ENCODE measurements at places on chromosomes 5 and 9.

DNA sequence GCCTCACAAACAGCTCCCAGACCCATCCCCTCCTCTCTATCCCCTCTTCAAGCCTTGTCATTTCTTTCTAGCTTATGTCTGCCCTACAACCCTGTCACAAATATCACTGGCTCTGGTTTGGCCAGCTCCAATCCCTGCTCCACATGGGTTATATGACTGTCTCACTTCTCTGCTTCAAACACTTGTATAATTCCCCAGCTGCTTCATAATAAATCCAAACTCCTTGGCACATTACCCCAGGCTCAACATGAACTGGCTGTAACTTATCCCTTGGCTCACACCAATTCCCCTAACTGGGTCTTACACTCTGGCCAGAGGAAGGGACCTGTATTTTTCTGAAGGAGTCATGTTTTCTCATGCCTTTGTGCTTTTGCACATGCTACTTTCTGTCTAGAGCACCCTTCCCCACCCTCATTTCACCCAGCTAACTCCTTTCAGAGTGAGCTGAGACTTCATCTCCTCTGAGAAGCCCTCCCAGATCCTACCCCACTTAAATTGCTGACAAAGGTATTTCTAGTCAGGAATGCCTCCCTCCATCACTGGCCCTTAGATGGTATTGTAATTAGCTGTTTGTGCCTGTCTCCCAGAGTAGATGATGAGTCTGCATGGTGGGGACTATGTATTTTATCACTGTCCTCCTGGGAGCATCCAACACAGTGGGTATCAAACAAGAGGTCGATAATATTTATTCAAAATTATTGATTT lies 5.3 kb downstream of the PRXL2C start:
- DNase-seq, result no peak

GRCh38 chr5:127621601-127622325 lies 27.1 kb upstream of the CTXN3 start:
- DNase-seq, result no peak

DNA sequence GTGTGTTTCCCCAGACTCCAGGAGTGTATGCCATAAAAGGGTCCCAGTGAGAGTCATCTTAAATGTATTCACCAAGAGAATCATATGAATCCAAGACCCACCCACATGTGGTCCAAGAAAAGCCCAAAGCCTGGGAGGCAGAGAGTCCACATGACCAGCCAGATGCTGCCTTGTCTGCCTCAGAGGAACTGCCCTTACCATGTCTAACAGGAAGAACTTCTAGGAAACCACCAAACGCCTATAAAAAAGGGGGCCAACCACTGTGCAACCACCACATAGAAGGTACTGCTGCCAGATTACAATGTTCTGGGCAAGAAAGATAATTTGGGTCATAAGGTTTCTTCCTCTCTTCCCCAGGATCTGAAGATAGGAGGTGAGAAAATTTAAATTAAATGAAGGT lies 129.8 kb upstream of the SLC24A2 start:
- no peak for DNase-seq

DNA sequence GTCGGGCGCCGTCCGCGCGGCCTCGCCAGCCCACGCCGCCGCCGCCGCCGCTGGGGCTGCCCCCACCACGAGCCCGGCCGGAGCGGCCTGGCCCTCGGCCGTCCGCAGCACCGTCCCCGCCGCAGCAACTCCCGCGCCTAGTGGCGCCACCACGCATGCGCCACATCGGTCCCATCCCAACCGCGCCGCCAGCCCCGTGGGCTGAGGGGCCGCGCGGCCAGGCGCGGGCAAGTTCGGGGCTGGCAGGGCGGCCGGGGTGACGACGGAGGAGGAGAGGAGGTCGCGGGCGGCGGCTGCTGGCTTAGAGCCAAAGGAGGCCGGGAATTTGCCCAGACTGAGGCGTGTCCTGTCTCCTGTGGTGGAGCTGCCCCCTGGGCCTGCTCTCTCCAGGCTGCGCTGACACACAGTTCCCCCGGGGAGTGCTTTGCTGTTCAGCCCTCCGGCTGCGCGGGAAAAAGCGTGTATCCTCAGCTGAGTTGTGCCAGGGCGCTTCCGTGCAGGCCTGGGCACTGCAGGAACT lies at the start of gene TUSC1:
TUSC1 (minus strand) TSS at position 298 of the 520 bp plus-strand sequence; CDS start at position 166, 132 bp downstream.
- peak; percentile 89 for DNase-seq

DNA sequence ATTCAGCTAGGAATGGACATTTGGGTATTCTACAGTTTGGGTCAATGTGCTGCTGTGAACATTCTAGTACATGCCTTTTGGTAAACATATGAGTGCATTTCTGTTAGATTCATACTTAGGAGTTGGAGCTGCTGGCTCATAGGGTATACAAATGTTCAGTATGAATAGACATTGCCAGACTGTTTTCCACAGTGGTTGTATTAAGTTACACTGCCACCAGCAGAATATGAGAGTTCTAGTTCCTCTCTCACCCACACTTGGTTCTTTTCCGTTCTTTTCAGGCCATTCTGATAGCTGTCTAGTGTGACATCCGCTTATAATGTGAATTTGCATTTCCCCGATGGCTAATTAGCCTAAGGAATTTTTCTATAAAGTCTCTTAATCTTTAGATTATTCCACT lies 25.0 kb downstream of the STOM start:
- no peak for DNase-seq

- peak; percentile 34 for DNase-seq
These were observed 10.3 kb upstream of the CARD19 start for GRCh38 chr9:93085676-93086075.

GRCh38 chr5:158977642-158978041 lies 122.1 kb downstream of the EBF1 start:
- no peak for DNase-seq

- no peak for DNase-seq
These were observed 103.3 kb upstream of the FSTL4 start for GRCh38 chr5:133715616-133716015.

GRCh38 chr5:109281136-109281690 lies 128.6 kb downstream of the PJA2 start:
- DNase-seq, result no peak

DNA sequence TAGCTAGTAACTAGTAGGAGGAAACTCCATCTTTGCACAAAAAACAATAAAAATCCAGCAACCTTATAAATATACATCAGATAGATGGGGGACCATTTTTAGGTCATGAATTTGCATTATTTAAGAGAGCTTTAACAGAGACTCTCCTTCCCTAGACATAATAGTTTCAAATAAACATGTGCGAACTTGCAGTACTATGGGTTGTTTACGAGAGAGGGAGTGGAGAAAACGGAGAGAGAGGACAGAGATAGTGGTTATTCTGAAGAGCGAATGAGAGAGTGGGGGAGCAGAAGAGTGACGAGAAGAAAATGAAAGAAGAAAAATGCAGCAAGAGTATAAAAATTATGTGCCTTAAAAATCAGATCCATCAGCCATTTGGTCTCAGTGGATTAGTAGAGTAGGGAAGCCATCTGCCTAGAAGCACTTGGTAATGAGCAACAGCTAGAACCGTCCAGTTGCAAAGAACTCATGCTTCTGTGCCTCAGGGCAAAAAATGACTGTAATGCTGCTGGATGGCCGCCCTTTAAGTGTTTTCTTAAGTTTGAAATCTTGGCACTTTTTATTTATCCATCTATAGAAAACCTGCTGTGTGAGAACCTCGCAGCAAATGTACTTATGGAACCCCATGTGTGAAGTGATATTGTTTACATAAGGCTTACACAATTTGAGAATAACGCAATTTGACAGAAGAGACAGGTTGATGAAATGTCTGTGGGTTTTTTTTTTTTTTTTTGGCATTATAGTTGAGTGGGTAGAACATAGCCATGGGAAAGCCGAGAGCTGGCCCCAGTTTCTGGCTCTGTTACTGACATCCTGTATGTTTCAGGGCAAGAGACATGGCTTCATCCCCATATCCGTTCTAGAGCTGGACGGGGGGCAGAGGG lies 95.6 kb upstream of the ZNF608 start:
- DNase-seq, result no peak

GRCh38 chr9:113620377-113621161 lies 157.0 kb downstream of the RGS3 start:
- DNase-seq, result peak; percentile 89

- peak; percentile 57 for DNase-seq
These were observed 61.2 kb downstream of the COL15A1 start for GRCh38 chr9:99004717-99005460.

- no peak for DNase-seq
These were observed 114.8 kb downstream of the SEMA5A start for GRCh38 chr5:9431151-9431495.

- no peak for DNase-seq
These were observed 8.7 kb upstream of the ELL2 start for GRCh38 chr5:95970359-95970704.

- peak; percentile 60 for DNase-seq
These were observed at the start of gene GLDC for GRCh38 chr9:6645355-6646292. Gene GLDC (minus strand): TSS chr9:6645729. CDS start chr9:6645499, 230 bp downstream.

- DNase-seq, result no peak
These were observed 17.7 kb downstream of the STK10 start for GRCh38 chr5:172170251-172170701.

DNA sequence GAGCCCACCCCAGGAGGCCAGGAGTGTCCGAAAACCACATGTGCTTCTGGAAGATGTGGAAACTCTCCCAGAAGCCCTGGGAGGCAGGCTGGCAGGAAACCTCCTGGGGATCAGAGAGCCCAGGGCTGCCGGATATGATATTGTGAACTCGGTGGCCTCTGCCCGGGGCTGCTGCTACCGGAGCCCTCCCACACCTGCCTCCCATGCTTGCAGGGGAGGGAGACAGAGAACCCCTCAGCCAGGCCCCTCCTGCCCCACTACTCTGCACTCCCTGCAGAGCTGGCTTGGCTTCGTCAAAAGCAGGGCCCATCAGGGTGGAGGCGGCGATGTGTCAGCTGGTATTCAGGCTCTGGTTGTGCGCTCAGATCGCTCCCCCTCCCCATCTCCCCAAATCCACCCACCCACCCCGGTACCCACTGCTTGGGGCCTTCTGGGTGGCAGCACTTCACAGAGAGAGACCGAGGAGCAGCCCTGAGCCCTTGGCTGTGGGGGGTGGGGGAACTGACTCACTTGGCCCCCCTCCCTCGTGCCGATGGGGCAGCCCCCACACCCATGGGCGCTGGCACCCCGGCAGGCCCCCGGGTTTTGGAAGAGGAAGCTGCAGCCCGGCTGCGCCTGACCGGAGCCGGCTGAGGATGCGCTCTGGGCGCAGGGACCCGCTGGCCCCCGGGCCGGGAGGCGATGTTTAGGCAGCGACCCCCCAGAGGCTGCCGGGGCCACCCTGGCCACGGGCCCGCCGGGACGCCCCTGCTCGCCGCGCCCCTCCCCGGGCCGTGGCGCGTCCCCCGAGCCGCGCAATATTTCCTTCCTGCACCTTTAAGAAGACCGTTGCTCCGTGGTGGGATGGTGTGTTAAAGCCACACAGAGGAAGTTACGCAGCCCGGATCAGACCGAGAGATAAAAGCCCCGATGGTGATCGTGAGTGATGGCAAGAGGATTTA lies 786 bp upstream of the NTNG2 start:
- no peak for DNase-seq

DNA sequence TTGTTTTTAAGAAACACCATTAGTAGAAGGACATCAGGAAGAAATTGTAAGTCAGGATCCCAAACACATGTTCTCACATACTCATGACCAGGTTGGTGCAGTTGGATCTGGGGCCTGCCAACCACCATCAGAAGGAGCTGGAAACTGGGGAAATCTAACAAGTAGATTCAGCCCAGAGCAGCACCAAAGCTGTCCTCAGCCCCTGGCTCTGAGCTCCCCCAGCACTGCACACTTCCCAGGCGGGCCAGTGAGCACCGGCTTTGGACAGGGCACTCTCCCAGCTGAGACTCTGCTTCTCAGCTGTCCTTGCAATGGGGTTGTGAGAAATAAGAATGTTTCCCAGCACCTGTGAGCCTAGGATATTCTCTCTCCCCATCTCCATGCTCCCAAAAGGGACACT lies 162.5 kb downstream of the PAX5 start:
- no peak for DNase-seq

All from suprapubic skin (tissue), 4 donors.